ENCODE measurements at places on chromosomes 4 and X. TPM values are rescaled to one million over a fixed set of nuclear protein-coding genes. Genes with fewer than 3 reads are reported as not detected.

NXF2B gene
- total RNA-seq: not detected

LDB2 gene
- total RNA-seq: 80.9 TPM

ADD1 gene
- total RNA-seq: 280 TPM

PNMA3 gene
- total RNA-seq: not detected

C4orf50 gene
- not detected for total RNA-seq

CDKL2 gene
- 0.55 TPM for total RNA-seq

RBM46 gene
- not detected for total RNA-seq

SLIT2 gene
- 28.2 TPM for total RNA-seq

MED28 gene
- 49.1 TPM for total RNA-seq

LUZP4 gene
- not detected for total RNA-seq

CFAP299 gene
- not detected for total RNA-seq

EDA2R gene
- total RNA-seq: 1.9 TPM

ASB12 gene
- not detected for total RNA-seq

RTL5 gene
- 2.1 TPM for total RNA-seq

PAGE2 gene
- total RNA-seq: not detected

HTATSF1 gene
- 31.1 TPM for total RNA-seq

RNF175 gene
- total RNA-seq: not detected

HEPH gene
- total RNA-seq: 0.20 TPM

PLAC8 gene
- total RNA-seq: 12.1 TPM

HPGD gene
- total RNA-seq: not detected

MAGED2 gene
- 240 TPM for total RNA-seq

DDIT4L gene
- 1.4 TPM for total RNA-seq

SGMS2 gene
- total RNA-seq: 33.0 TPM

MAGEB10 gene
- not detected for total RNA-seq

NDNF gene
- total RNA-seq: not detected

USP17L24 gene
- not detected for total RNA-seq

AMTN gene
- not detected for total RNA-seq

SRPX2 gene
- total RNA-seq: 124 TPM

SLC6A8 gene
- total RNA-seq: 28.8 TPM

AFM gene
- total RNA-seq: not detected

CFP gene
- total RNA-seq: 1.9 TPM

SLC9B1 gene
- 0.49 TPM for total RNA-seq

PCYT1B gene
- total RNA-seq: 0.90 TPM

SLC7A11 gene
- total RNA-seq: 79.3 TPM

HDX gene
- 8.2 TPM for total RNA-seq

DRP2 gene
- 0.78 TPM for total RNA-seq

AP1AR gene
- 18.6 TPM for total RNA-seq

TCEAL4 gene
- 74.6 TPM for total RNA-seq

XAGE2 gene
- not detected for total RNA-seq

PDGFC gene
- total RNA-seq: 6.7 TPM

CLNK gene
- total RNA-seq: not detected

EDA gene
- total RNA-seq: 0.44 TPM

SUV39H1 gene
- total RNA-seq: 18.2 TPM

RAB33B gene
- total RNA-seq: 12.3 TPM

JAKMIP1 gene
- not detected for total RNA-seq

XG gene
- total RNA-seq: 0.44 TPM

TRIM61 gene
- 0.22 TPM for total RNA-seq

CXCL1 gene
- total RNA-seq: 20.0 TPM

Measured in endothelial cell of umbilical vein (primary cell).